ENCODE measurements at places on chromosomes 11 and 22.

- DNase-seq = no peak
Observed at GRCh38 chr11:56764976-56765375, 16.5 kb upstream of the OR9G4 start.

DNA sequence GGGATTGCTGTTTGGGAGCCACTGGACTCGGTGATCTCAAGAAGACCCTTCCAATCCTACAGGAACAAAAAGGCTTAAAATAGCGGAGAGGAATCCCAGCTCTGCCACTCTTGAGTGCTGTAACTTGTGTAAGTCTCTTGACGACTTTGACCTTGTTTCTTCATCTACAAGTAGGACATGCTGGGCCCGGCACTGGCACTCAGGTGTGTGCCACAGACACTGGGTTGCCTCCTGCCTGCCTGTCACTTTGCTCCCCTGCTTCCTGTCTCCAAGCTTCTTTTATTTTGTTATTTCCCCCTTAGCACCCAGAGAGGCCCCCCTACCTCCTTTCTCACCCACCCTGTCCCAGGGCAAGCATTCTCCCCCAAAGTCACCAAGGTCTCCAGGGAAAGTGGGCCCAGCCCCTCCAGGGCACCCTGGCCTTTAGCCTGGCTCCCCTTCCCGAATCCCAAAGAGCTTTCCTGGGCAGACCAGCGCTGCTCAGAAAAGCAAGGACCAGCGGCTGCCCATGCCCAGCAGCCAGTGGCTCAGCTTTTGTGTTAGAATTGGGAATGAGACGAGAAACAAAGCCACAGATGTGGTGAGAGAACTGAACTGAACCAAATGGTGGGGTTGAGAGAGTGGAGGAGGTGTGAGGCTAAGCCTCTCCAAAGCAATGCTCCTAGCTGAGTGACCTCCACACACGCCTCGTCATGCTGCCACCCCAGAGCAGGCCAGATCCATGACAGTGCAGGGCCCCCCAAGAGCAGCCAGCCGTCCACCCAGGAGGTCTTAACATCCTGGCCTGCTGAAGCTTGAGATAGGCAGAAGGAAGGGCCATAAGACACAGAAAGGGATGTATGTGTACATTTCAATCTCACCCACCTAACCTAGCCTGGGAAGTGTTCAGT lies 4.5 kb downstream of the TRIM29 start:
- no peak for DNase-seq

DNA sequence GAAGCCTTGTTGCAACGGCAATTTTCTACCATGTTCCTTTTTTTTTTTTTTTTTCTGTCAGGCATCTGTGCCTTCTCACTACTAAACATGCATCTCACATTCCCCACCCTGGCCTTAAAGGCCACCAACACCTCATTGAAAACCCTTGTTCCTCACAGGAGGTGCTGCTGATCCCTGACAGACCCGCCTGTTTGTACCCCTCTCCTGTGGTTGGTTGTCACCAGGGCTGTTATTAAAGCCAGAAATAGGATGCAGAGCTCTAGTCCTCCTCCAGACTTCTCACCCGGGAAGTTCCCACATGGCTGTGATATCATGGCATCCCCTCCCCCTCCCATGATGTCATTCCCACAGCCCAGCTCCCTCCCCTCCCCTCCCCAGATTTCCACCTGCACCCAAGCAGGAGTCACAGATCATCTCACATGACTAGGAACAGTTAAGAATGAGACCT lies 302.8 kb upstream of the NCAM1 start:
- no peak for DNase-seq

DNA sequence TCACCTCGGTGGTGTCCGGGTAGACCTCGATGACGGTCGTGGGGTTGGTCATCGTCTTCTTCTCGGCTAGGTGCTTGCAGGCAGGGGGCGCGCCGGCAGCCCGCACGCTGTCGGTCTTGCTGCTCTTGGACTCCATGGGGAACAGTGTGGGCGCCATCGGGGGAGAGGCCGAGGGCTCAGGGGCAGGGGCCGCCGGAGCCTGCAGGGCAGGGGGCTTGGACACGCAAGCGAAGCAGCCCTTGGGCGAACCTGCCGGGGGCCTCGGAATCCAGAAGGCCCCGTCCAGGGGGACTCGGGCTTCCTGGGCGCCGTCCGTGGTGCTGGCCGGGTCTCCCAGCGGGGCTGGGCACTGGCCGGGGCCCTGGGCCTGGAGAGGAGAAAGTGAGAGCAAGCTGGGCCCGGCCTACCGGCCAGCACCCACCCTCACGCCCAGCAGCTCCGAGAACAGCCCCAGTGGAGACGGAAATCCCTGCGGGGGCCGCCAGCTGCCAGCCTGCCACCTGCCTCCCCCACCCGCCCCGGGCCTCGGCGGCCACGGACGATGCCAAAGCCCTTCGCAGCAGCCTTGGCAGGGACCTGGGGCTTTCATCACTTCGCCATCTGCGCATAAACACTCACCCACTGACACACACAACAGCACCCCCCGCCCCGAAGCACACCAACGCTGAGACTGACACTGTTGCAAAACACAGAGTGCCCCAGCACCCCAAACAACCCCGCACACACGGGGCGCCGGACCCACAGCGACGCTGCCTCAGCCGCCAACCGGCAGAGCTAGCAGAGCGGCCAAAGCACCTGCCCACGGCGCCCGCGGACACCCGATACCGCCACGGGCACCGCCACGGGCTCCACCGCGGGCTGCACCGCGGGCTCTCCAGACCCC lies 2.4 kb downstream of the IFITM10 start:
- no peak for DNase-seq

DNA sequence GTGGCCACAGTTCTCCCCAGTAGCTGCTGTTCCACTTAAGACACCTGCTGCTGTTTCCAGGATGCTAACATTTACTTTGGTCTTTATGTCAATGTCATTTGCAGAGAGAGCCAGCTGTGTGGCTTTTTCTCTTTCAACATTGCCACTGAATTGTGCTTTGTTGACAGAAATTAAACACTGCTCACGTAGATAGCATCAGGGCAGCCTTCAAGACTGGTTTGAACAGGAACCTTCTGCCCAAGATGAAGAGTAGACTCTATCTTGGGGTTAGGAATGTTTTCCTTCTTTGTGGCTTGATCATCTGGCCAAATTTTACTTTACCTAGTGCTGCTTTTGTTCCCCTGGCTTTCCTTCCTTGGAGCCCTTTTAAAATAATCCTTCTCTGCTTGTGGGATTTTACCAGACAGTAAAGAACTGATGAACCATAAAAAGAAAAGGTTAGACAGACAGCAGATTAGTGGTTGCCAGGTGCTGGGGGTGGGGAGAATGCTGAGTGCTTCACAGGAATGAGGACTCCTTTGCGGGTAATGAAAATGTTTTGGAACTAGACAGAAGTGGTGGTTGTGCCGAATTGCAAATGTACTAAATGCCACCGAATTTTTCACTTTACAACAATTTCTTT lies 22.7 kb upstream of the XBP1 start:
- no peak for DNase-seq

- DNase-seq = no peak
Observed at GRCh38 chr11:125091247-125091876, 20.1 kb downstream of the TMEM218 start.

DNA sequence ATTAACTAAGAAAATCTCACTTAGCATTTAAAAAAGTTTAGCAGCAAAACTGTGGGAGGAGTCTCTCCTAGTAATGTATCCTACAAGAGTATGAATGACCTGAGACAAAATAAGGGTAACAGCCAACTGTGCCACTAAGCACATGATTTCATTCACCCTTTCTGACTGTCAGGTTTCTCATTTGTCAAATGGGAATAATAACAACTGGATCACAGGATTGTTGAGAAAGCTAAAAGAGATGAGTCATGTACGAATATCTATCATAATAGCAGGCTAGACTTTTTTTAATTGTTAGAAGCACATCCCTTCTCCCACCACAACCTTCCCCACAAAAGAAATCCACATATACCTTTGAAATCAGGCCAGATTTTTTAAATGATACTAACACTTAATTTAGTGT lies 39.5 kb downstream of the MTMR2 start:
- DNase-seq = no peak

DNA sequence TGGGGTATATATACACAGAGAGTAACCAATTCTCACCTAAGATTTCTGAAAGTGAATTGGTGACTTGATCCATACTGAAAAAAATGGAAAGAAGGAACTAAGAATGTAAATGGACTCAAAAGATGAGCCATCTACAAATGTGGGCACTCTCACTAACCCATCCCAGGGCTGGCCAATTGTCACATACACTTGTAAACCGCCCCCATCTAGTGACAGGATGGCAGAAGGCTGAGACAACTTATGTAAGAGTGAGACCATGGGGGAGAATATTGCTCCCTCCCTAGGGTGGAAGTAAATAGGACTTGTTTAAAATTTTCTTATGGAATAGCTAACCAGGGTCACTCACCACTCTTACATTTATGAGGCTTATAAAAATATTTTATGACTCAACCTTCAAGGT lies 377.1 kb upstream of the ISX start:
- DNase-seq = no peak

DNA sequence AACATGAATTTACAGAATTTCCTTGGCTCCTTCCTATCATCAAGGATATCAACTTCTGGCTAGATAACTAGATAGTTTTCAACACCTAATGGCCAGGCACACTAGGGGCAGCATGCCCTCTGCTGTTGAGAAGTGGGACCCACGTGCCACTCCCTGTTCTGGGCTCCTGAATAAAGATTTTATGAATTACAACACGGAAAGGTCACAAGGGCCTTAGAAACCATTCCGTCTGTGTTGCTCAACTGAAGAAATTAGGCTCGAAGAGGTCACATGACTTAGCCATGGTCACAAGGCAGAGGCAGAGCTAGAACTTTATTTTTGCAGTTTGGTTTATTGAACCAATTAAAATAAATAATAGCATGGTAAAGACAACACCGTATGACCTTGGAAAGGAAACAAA lies 36.0 kb downstream of the PRCP start:
- DNase-seq = no peak

DNA sequence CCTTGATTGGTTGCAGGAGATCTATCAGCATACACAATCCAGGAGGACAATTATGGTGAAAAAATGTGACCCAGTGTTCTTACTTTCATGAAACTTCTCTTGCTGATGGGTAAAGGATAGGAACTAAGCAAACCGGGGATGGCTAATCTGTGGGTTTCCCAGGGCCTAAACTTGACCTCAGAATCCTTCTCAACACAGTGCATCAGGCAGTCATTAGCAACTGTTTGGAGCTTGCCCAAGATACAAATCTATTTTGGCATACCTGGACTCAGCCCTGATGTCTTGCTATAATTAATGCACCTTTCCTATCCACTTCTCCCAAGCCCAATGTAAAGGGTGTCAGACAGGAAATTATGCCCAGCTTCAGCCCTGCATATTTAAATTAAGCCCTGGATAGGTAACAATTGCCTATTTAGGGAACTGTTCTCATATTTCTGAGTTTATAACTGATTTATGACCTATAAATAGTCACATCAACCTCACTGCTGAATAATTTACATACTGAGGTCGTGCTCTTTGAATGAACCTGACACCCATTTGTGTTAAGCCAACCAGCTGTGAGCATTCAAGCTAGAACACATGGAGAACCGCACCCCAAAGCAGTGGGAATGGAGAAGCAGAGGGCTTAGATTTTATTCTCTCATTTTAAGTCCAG lies 9.2 kb upstream of the PHF21A start:
- DNase-seq = no peak

DNA sequence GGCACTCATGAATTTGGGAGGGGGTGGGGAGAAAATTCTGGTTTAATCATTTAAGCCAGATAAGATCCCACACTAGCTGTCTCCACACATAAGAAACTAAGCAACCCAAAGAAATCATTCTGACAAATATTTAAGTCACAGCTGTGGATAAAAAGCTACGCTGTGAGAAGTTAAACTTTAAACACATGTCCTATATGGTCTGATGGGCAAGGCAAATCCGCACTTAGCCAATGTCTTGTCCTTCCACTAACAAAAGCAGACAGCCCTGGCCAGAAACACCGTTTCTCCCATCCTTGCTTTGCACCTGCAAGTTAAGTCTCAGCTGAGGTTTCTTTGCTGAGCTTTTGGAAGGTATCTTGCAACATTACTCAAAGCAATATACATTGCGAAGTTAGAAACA lies 68.0 kb downstream of the ETS1 start:
- DNase-seq = no peak

DNA sequence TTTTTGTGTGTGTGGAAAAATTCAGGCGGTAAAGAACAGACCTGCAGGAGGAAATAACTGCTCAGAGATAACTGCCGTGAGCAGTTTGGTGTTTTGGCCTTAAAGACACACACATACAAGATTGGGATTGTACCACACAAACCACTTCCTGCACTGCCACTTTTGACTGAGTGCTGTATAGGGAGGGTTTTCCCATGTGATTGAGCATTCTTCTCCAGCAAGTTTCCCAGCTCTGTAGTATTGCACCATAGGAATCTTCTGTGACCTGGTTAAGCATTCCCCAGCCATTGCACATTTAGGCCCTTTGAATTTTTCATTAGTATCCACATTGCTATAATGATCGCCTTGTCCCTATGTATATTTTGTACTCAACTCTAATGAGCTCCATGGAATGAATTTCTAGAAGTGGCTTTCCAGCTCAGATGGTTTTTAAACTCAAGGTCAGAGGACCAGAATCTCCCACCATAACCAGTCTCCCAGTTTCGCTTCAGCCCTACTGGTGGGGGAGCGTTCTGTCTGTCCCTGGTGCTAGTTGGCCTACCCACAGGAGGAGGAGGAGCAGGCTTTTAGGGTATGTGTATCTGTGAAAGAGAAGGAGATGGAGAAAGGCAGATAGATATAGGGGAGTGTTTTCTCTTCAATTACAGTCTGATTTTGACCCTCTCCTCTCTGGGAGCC lies 9.3 kb downstream of the CD82 start:
- no peak for DNase-seq

GRCh38 chr11:2885017-2885677 lies 428 bp downstream of the CDKN1C start:
- DNase-seq = no peak

- DNase-seq = no peak
Observed at GRCh38 chr11:17927681-17928343, 85.0 kb downstream of the SERGEF start.

DNA sequence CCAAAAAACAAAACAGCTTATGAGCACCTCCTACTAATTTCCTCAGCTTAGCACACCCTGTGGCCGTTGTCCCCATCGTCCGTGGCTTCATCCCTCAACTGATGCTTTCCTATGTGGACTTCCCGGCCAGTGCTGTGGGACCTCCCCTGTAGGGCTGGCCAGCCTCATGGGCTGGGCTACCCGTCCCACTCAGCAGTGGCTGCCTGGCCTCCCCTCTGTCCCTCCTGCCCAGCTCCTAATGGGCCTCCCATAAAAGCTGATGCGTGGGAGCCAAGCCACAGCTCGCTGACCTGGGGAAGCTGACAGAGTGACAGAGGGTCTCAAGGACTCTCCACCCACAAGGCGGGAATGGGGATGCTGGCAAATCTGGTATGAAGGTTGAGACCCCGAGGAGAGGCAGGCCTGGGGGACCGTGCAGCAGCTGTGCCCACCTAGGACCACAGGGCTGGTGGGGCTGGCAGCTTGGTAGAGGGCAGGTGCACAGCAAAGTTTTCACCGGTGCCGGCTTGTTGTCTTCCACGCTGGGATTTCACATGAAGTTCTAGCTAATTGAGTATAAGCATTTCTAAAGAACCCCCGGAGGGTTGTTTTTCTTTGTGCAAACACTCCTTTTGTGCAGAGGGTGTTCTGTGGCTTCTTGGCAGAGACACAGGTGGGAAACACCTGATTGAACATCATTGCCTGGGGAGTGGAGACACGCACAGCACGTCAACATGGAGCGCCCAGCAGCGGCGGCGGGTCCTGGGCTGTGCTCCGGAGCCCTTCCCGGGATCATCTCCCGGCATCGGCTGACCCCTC lies 23.2 kb downstream of the TBX1 start:
- DNase-seq = no peak

- no peak for DNase-seq
Observed at GRCh38 chr11:102589047-102589459, 36.1 kb downstream of the MMP20 start.

- no peak for DNase-seq
Observed at GRCh38 chr11:65781152-65781961, 581 bp upstream of the AP5B1 start.

Measured in activated T-helper 1 cell treated with Interleukin-2 at 50 U/mL for 16 hours (primary cell).